ENCODE measurements at places on chromosomes 3 and 15.

DNA sequence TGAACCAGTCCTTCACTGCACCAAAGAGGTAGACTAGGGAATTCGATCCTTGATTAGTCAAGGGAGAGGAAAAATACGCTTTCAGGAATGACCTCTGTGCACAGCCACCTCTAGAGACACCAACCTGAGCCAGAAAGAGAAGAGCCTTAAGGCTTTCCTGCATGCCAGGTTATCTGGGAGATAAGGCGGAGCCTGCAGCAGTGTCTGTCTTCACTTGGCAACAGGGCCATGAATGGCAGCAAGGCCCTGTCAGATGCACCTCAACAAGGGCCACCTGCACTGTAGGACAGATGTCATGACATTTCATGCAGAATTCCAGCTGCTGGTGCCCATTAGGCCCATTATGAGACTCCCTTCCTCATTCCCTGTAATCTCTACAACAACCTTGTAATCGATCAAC is 88.1 kb downstream of the MEX3B start:
- DNase-seq = no peak

GRCh38 chr3:123657568-123657967 is 72.7 kb upstream of the HACD2 start:
- DNase-seq = no peak

- no peak for DNase-seq
These were observed 72.2 kb upstream of the EPHB3 start for GRCh38 chr3:184489268-184489841.

GRCh38 chr15:72184165-72184811 is 13.3 kb downstream of the GRAMD2A start:
- no peak for DNase-seq

GRCh38 chr3:149538371-149538770 is 63.9 kb downstream of the TM4SF4 start:
- DNase-seq = no peak

DNA sequence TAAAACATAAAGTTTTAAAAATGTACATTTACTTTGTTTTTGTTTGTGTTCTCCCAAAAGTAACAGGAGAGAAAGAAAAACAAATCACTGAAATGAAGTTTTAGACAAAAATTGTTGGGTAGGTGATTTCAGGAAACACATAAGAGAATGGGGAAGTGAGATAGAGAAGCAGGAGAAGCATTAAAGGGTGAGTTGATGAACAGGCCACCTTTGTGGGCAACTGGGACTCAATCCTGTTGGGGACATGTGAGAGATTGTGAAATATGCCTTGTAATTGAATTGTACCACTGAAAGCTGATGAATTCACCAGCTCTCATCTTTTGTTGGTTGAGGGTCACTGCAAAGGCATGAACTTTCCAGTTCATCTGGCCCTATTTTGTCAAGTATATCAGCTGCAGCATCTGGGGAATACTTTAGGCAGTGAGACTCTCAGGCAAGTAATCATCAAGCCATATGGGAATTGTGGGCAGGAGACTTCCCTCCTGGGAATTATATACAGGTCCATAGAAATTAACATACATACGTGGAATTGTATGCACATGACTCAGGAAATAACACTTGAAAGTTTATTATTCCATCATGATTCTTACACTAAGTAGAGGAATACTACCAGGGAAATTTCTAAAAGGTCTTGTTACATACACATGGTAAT is 181.0 kb downstream of the ZBBX start:
- no peak for DNase-seq

- DNase-seq = no peak
These were observed 121.9 kb upstream of the POU1F1 start for GRCh38 chr3:87398168-87398801.

DNA sequence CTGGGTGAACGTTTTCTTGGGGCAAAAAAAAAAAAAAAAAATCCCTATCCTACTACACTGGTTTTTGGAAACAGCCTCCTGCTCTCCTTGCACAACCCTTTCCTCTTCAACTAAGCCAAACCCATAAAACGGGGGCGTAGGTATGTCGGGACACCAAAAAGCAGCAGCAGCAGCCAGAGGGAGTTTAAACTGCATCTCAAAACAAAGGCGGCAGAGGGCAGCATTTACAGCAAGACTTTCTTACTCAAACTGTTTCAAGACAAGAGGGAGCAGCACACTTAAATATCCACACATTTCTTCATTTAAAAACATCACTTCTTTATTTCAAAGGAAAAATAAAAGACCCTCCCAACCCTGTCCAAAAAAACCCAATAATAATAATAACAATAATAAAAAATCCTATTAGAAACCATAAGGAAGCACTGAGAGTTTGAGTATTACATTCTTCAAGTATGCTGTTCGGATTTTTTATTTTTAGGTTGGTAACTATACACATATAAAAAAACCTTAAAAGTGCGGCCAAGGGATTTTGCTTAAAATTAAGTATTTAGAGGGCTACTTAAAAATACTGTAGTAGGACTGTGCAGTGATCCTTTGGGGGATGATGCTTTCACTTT is 43.9 kb upstream of the PLXND1 start:
- DNase-seq = peak; percentile 24

- DNase-seq = no peak
These were observed 208.7 kb upstream of the BHLHE40 start for GRCh38 chr3:4770561-4770960.

DNA sequence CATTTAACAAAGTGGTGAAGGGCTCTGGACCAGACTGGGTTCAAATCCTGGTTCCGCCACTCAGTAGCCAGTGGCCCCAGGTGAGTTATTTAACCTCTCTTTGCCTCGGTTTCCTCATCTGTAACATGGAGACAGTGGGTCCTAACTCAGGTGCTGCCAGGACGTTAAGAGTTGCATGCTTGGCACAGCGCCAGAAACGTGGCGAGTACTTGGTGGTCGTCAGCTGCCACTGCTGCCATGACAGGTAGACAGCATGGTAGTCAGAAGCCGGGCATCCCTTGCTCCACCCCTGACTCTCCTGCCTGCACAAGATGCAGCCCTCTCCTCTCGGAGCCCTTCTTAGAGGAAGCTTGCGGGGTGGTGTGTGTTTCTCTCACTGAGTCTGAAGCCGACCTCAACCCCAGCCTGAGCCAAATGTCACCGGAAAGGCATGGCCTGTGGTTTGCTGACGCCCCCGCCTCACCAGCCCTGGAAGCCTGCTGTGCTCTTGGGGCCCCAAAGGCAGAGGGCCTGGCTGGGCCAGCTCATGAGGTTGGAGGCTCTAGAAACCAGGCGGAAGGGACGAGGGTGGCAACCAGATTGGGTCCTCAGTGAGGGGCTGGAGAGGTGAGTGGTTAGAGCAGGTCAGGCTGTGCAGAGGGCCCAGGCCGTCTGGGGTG is 160.8 kb upstream of the TLE3 start:
- DNase-seq = peak; percentile 43
